ENCODE measurements at places on chromosomes 7 and 10.

- no peak for DNase-seq
Measured at GRCh38 chr10:62529396-62529795, 155.2 kb downstream of the ZNF365 start.

DNA sequence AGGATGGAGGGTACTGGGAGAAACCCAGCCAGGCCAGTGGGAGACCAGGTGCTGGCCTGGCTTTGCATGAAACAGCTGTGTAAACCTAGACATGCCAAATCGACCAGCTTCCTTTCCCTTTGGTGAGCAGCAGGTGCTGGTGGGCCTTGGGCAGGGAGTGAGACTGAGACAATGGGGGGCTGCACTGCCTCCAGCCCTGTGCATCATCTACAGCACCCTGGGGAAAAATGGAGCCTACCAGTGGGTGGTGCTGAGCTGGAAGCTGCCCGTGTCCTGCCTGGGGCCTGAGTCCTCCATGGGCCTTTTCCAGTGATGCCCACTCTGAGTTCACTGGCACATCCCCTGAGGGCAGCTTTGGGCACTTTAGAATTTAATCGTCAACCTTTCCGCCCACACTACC, 19.2 kb upstream of the DDC start:
- DNase-seq = no peak

- DNase-seq = no peak
Measured at GRCh38 chr7:95441042-95441823, 6.4 kb upstream of the PON2 start.

DNA sequence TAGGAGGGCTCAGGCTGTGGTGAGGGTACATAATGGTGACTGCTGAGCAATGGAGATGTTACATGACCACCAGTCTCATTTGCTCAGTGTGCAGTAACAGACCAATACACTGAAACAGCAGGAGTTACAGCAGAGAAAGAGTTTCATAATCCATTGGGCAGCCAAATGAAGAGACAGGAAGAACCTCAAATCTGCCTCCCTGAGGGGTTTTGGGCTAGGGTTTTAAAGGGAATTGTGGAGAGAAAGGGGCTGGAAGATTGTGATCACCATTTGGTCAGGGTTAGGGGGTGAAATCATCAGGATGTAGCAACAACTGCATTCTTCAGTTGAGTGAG, 838.3 kb downstream of the GRID1 start:
- DNase-seq = no peak

DNA sequence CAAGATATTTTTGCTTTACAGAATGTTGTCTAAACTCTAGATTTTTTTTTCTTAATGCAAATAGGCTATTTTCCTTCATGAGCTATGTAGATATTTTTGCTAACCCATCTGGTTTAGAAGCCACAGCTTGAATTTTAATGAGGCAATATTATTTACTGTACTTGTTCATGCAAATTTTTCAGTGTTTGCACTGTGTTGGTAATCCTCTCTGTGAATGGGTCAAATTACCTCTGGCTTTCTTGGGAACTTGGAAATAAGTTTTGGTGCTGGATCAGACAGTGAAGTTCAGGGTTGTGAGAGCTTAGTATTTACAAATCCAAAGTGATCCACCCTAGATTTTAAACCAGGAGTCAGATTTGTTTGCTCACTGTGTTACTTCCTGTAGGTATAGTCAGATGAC, 686.9 kb downstream of the NXPH1 start:
- no peak for DNase-seq

DNA sequence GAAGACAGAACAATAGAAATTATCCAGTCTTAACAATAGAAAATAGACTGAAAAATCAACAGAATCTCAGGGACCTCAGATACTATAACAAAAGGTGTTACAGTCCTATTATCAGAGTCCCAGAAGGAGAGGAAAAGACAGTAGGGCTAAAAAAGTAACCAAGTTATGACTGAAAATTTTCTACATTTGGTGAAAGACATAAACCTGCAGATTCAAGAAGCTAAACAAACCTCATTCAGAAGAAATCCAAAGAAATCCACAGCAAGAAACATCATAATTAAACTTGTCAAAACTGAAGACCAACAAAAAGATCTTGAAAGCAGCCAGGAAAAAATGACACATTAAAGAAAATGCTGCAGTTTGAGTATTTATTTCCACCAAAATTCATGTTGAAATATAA, 41.9 kb downstream of the HECTD2 start:
- no peak for DNase-seq

DNA sequence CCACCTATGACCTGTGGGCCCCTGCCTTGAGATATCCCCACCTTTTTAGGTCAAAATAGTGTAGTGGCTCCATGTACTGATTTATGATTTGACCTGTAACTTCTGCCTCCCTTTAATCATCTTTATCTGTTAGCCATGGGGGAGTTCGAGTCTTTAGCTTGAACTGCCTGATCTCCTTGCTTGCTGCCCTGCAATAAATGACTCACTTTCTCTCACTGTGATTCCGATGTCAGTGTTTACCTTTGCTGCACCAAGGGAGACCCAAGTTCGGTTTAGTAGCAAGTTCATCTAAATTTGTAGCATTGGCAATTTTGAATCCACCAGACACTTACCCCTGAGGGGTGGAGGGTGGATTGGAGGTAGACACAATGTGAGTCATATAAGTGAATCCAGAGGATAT, 814.6 kb upstream of the AUTS2 start:
- no peak for DNase-seq

- no peak for DNase-seq
Measured at GRCh38 chr10:80155696-80156215, 23.2 kb downstream of the PLAC9 start.

DNA sequence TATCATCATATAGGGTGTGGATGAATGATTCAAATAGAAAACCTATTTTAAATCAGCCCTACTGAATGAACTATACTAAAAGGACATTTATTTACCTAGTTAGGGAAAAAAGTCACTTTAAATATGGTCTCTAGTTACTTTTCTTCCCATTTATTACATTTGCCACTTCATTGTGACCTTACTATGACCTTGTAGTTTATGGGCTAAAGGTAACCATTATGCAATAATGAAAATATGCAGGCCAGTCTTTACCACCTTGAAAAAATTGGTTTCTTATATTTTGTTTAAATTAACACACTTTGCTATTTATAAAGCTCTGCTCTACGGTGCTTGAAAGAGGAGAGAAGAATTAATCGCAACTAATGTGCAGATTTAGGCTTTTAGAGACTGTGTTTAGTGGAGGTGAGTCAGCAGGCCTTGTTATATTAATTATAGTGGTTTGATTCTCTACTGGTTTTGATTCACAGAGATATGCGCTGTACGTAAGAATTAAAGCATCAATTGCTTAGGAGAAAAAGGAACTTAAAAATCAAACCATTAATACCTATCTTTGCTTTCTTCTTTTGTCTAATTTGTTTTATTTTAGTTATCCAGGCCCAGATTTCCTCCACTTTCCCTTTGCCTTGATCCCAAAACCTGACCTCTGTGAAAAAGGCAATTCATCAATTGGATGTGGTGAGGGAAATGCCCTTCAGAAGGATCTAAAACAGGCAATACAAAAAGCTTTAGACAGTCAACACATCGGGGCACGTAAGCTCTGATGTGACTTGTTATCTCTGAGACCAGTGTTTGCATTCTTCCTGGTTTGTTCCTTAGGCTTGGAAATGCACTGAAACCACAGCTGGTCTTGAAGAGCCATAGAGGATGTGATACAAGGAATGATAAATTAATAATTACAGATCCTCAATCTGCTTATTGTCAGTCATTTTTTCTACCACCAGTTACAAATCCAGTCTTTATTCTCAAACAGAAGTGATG, 141.2 kb upstream of the HDAC9 start:
- DNase-seq = no peak

DNA sequence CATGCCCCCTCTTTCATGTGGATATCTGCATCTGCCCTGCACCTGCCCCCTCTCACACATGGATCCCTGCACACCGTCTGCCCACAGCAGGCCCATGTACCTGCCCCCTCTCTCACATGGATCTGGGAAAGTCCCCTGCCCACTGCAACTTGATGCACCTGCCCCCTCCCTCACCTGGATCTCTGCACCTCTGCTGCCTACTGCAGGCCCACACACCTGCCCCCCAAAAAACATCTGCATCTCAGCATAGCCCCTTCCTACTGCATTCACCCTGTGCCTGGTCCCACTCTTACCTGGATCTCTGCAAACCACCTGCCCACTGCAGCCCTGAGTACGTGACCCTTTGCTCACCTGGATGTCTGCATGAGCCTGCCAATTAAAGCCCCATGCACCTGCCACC, 479.8 kb downstream of the PTPRN2 start:
- DNase-seq = no peak

GRCh38 chr10:93281367-93281720, 200.8 kb downstream of the MYOF start:
- DNase-seq = no peak

DNA sequence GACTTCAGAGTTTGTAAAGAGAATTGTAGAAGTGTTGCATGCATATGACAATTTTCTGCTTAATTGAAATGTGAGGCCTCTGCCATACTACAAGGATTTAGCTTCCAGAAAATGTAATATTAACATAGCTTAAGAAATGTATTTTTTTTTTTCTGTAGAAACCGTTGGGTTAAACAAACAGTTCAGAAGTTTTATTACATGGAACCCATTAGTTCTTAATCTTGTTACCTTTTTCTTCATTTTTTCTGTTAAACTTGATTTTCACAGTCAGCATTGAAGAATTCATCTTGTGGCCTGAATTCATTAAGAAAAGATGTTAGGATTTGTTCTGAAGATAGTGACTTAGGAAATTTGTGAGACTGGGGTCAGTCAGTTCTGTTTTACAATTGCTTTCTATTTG, 4.9 kb downstream of the PTEN start:
- DNase-seq = no peak

- DNase-seq = no peak
Measured at GRCh38 chr10:124708922-124709520, 35.2 kb downstream of the FAM53B start.

DNA sequence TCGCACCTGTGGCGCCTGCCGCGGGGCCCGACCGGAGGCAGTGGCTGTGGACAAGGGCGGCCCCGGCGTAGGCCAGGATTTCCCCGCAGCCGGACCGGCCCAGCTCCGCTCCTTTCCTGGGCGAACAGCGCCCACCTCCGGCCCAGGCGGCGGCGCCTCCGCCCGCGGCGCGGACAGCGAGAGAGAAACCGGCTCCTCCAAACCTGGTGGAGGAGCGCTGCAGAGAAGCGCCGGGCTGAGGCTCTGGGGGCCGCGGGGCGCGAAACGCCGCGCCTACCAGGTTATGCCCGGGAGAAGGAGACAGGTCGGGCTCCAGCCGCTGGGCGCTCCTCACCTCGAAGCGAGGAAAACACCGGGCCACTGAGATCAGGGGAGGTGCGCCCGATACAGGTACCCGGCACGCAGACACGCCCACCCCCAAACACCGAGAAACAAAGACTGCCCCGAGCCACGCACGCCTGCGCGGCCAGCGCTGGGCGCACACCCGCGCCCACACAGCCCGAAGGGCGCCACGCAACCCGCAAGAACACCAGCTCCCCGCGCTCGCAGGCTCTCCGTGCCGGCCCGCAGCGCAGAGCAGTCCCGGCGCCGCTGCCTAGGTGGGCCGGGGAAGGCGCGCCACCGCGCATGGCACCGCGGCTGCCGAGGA, 3.3 kb downstream of the GRID1 start:
- no peak for DNase-seq

All from stimulated activated CD4-positive, alpha-beta T cell treated with anti-CD3 and anti-CD28 coated beads, TNF-alpha, amount 100 ng/mL, for 24 hours (primary cell).